ENCODE measurements at places on chromosomes 3 and 15.

DNA sequence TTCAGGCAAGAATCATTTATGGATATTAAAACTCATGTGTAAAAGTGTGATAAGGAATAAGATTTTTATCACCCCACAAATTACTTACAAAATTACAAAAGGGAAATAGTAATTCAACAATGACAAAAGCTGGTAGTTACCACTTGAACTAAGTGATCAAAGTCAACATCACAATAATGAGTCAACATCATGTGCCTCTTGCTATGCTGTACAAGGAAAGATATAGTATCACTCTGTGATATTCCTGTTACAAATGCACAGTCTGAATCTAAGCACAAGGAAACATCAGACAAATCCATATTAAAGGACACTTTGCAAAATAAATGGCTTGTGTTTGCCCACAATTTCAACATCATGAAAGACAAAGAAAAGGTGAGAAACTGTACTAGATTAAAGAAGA, 90.5 kb upstream of the PLCL2 start:
- no peak for DNase-seq

DNA sequence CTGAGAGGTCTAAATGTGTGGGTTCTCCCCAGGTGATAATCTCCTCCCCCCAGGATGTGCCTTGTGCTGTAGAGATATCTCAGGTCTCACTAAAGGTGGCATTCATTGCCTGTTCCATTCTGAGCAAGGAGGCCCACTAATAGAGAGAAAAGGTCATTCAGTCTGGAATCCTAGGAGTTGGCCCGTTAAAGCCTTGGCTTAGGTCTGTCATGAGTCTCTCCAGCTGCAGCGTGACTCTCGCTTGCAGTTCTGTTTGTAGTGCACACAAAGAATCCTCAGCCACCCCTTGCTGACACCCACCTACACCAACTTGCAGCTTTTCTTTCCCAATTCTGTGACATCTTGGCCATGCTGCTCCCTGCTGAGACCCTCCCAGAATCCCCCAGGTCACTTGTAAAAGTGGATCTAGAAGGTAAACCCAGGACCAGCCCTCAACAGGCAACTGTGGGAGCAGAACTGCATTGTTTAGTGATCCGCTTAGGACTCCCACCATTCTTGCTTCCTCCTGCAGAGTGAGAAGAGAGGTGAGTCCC, 17.7 kb downstream of the MAGEF1 start:
- DNase-seq, result no peak

- DNase-seq, result no peak
Measured at GRCh38 chr3:37979541-37980461, 10.8 kb upstream of the VILL start.

DNA sequence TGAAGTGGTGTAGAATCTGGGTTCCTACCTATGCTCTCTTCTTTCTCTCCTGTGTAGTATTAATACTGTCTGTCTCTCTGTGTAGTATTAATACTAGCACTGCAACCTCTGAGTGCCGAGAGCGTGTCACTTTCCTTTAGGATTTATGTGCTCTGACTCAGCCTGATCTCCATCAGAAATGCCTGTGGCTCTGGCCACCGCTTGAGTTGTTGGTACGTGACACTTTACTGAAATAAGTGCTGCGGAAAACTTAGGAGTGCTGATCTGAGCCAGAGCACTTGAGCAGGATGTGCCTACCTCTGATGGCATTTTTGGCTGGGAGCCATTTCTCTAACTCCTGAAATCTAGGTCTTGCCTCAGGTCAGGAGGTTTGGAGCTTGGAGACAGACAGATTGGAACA, 807.4 kb downstream of the SQOR start:
- no peak for DNase-seq

DNA sequence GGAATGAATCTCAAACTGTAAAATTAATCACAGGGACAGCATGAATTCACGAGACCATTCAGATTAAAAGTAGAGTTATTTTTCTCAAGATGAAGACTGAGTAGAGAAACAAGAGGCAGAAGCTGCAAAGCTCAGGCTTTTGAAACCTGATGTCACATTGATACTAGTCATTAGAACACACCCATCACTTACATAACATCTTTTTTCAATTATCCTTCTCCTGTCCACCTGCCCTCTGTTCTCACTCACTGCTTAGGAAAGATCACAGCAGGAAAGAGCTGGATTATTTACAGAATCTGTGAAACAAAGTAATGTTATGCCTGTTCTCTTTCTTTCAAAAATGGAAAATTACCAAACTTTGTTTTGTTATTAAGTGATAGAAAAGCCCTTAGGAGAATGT, 72.0 kb upstream of the CDAN1 start:
- DNase-seq, result no peak

All from thyroid gland (tissue), 4 donors.